Muscle of arm (tissue), 14 donors: ENCODE measurements at places on chromosomes 3 and 15.

DNA sequence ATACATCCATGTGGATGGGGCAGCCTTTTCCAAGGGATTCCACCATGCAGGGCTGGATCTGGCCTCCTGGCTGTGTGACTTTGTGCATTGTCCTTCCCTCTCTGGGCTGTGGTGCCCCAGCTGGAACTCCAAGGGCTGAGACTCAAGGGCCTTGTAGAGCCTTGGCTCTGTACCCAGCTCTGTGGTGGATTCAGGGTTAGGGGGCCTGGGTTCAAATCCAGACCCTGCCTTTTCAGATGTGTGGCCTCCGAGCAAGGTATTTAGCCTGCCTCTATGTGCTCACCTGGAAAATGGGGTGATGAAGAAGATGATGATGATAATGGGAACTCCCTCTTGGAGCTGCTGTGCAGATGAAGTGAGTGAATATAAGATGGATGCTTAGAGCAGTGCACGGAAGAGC is 161.9 kb downstream of the WNT7A start:
- DNase-seq, result no peak

GRCh38 chr3:118055381-118055780 is 979.3 kb downstream of the IGSF11 start:
- no peak for DNase-seq

- no peak for DNase-seq
These were observed 194.5 kb downstream of the RBMS3 start for GRCh38 chr3:29475305-29475840.

GRCh38 chr3:5278666-5279065 is 91.2 kb downstream of the EDEM1 start:
- no peak for DNase-seq

DNA sequence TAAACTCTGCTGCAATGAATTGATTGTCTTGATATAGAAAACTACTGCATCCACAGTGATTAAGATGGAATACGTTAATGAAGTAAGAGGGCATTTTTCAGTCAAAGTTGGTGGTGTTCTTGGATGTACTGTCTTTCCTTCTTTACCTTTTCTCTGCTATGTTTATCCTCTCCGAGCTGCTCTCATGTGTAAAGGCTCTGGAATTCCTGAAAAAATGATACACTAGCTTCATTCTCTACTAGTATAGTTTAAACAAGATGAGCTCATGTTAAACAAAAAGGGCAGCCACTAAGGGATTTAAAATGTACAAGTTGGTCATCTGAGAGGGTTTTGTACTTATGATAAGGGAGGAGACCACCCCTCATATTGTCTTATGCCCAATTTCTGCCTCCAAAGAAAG is 504.6 kb upstream of the NECTIN3 start:
- DNase-seq, result no peak

DNA sequence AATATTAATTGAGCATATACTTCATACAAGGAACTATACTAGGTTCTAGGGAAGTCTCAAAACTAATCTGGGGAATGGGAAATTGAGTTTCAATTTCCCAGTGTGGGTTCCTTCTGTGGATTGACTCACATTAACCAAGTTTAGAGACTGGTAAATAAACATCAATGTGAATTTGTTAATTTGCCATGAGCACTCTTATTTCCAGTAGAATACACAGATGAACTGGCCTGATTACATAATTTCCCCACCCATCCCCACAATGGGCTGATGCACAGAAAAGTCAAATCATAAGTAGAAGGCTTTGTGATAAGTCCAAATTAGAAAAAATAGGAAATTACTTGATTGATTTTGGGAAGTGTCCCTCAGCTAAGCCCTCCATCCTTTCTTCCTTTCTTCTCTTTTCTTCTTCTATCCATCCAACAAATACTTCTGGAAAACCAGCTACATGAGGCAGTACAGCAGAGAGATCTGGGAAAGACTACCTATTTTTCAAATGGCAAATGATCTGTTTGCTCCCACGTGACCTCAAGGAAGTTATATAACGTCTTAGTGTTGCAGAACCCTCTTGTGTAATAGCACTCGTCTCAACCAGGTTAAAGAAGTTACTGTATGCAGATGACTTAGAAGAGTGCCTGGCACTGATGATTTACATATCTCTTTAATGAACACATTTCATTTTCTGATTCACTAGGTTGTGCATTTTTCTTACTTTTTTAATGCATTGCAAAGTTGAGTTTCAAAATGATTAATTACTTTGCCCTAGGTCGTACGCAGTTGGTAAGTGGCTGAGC is 312.3 kb downstream of the SV2B start:
- no peak for DNase-seq

DNA sequence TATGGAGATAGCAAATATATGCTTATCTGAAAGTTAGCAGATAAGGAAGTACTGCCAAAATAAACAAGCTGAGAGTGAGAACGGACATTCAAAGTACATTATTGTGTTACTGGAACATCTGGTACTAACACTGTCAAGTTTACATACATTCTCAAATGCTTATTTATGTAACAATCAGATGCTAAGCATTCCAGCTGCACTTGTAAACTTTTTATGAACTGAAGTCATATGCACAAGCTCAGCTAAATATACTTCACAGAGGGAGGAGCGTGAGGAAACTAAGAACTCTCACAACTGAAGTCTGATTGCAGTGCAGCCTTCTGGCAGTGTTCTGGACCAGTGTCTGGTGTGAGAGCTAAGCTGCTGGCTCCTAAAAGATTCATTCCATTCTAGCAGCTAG is 223.7 kb upstream of the NANOGP8 start:
- DNase-seq, result peak; percentile 81

- DNase-seq, result no peak
These were observed 408.2 kb downstream of the IGSF11 start for GRCh38 chr3:118626453-118626852.

DNA sequence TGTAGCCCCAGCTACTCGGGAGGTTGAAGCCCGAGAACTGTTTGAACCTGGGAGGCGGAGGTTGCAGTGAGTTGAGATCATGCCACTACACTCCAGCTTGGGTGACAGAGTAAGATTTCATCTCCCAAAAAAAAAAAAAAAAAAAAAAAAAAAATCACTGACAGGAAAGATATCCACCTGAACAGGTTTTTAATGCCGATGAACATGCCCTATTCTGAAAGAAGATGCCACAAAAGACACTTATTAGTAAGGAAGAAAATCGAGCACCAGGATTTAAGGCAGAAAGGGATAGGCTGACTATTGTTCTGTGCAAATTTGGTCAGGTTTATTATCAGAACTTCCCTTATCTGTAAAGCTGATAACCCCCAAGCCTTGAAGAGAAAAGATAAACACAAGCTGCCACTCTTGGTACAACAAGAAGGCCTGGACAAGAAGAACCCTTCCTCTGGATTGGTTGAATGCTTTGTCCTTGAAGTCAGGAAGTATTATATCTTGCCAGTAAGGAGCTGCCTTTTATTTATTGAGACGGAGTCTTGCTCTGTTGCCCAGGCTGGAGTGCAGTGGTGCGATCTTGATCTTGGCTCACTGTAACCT is 2.7 kb upstream of the PARP16 start:
- DNase-seq, result no peak

GRCh38 chr3:188037965-188038581 is 115.9 kb upstream of the LPP start:
- DNase-seq, result no peak

DNA sequence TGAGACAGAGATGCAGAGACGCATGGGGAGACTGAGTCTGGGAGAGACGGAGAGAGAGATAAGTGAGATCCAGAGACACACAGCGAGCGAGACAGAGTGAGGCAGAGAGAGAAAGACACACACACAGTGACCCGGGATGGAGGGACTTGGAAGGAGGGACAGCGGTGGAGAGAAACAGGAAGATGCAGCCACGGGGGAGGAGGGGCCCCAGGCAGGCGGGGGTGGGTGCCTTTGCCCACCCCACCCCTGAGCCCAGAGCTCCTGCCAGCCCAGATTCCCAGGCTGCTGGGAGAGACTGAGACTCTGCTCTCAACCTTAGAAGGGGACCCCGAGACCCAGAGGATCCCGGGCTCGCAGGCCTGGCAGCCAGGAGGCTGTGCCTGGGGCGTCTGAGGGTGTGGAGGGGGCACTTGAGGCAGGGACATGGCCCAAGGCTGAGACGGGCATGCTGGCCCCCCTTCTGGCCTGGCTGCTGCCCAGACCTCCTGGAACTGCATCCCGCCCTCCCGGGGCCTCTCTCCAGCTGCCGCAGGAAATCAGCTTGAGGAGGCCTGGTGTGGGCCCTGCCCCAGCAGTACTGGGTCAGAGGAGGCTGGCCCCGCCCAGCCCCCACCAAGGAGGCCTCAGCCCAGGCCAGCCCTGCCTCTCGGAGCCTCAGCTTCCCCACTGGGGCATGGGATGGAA is 18.1 kb downstream of the H1-8 start:
- peak; percentile 70 for DNase-seq

DNA sequence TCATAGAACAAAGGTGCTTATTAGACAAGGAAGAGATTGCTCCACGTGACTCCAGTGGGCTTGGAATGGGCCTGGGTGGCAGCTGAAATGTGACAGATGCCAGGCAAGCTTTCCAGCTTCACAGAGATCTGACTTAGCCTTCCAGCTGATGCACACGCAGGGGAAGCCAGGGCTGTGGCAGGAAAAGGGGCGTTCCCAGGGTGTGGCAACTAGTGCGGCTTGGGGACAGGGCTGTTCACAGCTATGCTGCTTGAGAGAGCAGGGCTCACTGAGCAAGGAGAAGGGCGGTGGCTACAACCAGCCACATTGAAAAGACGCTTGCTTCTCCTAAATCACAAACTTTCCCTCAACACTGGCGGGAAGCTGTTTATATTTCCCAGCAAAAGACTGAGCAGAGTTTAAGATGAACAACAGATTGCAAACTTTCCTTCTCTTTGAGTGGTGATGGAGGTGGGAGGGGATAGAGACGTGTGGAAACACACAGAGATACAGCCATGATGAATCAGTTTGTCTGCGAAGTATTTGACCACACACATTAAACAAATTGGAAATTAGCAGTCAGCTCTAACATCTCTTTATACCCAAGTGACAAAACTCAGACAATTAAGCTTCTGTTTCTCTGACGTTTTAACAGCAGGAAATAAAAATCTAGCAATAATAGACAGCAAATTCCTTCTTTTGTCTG is 127.5 kb downstream of the BDH1 start:
- DNase-seq, result no peak

DNA sequence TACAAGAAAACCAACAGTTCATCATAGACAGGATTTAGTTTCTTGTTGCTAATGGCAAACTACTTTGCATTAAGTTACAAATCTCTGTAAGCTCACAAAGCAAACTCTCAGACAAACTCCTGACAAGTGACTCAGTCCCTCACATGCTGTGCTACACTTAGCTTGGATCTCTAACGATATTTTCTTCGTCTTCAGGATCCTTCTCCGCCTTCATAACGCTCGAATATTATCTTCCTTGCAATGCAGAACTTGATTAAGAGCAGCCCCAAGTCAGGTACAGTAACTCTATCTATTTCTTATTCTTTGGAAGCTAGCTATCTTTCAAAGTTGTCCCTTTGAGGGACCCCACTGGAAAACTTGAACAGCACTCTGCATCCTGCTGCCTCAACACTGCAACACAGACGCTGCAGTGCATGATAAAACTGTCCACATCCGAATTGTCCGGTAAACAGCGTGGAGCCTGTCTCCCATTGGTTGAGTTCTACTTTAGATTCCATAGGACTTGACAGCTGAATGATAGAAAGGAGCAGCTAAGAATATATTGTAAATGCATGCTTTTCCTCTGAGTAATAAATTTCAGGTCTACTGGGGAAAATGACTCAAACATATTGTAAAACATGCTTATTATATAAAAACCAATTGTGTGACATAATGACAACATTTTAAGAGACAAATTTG is 61.3 kb downstream of the UACA start:
- peak; percentile 70 for DNase-seq

GRCh38 chr15:29939404-29939803 is 117.1 kb upstream of the TJP1 start:
- DNase-seq, result no peak

- DNase-seq, result peak; percentile 18
These were observed 183.4 kb downstream of the KLF13 start for GRCh38 chr15:31510057-31510456.

GRCh38 chr3:86563400-86563970 is 427.5 kb downstream of the VGLL3 start:
- peak; percentile 20 for DNase-seq

- no peak for DNase-seq
These were observed 59.6 kb upstream of the SKOR1 start for GRCh38 chr15:67765701-67766100.

DNA sequence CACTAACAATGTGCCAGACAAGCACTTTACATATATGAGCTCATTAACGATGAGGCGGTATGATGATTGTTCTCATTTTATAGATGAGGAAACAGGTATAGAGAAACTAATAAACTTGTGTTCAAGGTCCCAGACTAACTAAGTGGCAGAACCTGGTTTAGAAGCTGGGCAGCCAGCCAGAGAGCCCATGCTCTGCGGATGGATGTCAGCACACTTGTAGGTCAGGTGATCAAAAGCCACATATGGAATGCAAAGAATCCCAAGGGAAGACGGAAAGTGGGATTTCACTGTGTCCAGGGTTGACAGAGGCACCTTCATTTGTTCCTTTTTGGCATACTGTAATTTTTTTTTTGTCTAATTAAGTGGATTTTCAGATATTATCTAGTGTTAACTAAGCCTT is 103.7 kb downstream of the EFL1 start:
- DNase-seq, result no peak

GRCh38 chr15:63998489-63998888 is 47.8 kb downstream of the DAPK2 start:
- no peak for DNase-seq

- no peak for DNase-seq
These were observed 143.9 kb upstream of the UMPS start for GRCh38 chr3:124586126-124587052.

GRCh38 chr3:140332131-140332530 is 345.7 kb upstream of the TRIM42 start:
- no peak for DNase-seq

DNA sequence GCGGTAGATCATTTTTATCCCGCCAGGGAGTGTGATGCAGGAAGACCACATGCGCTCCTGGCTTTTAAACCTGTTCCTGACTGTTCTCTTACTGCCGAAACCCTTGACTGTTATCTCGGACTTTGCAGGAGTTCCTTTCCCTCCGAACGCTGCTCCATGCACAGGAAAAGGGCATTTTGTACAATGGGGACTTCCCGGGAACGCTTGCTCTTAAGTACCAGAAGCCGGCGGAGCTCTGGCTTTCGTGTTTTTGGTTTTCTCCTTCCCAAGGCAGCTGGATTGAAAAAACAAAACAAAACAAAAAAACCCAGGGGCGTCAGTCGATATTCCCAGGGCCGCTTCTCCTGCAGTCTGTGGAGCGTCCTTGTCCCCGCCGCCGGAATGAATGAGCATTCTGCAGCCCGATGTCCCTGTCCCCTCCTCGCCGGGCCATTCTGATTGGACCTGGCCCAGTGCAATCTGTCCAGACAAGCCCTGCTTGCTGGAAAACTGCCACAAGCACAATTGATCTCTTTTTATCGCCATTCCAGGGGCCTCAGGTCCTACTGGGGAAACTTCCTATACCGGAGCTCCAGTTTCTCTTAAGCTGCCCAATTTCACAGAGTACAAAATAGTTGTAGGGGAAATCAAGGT is 44.8 kb downstream of the SLC6A1 start:
- DNase-seq, result no peak

- DNase-seq, result no peak
These were observed 519.6 kb downstream of the NTRK3 start for GRCh38 chr15:87736891-87737389.
